Panc1 (cell line): ENCODE measurements at places on chromosomes 1 and 21. TPM values are rescaled to one million over a fixed set of nuclear protein-coding genes. Genes with fewer than 3 reads are reported as not detected.

The PLEKHM2 gene
- total RNA-seq = 54.6 TPM

The MXRA8 gene
- total RNA-seq = 96.0 TPM

The DNAH14 gene
- total RNA-seq = 47.0 TPM

The VAV3 gene
- total RNA-seq = 0.23 TPM

DNA sequence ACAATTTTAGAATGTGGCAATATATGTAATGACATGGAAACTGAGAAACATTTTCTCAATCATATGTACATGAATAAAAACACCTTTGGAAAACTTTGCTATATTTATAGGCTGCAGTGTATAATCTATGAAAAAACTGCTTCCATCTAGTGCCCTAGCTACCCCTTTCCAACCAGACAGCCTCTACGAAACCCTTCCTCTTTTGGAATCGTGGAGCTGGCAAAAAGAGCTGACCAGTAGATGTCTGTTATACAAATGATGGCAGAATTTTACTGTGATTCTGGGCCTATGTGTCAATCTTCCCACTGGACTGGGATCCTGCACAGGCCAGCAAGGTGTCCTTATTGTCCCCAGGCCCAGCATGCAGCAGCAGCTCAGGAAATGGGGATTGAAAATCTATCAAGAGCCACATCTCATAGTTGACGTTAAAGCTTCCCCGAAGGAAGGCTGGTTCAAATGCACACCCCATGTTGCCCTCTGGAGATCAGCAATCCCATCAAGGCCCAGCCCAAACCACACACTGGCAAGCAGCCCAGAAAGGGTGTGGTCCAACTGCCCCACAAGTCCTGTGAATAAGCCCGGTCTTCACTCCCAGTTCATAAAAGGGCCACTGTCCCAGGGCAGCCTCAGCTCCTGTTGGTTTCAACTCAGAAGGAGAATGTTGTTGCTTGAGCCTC is 8.8 kb upstream of the FAM20B start:
- H3K27ac ChIP-seq = no peak overlapping the region
- H3K4me3 ChIP-seq = no peak overlapping the region
- no peaks in the 10 kb centered on the region for H3K36me3 ChIP-seq
- no peak for DNase-seq

- no peaks in the 10 kb centered on the region for H3K27me3 ChIP-seq
- peaks cover 19% of the 10 kb centered on the region for H3K4me1 ChIP-seq
- H3K36me3 ChIP-seq = no peaks in the 10 kb centered on the region
- peak within 1 kb of the TSS; percentile 72 for H3K4me3 ChIP-seq
Measured at GRCh38 chr1:36323636-36324352, at the start of gene EVA1B. Gene EVA1B, minus strand, starts transcription at chr1:36323645. Its CDS starts 608 bp downstream, at chr1:36323037.

GRCh38 chr1:29237129-29237821 is 953 bp downstream of the PTPRU start:
- peaks cover 6% of the 10 kb centered on the region for H3K4me1 ChIP-seq
- H3K36me3 ChIP-seq = no peaks in the 10 kb centered on the region; the same call in 1 of the 2 replicates
- no peak for DNase-seq
- peaks cover 6% of the 10 kb centered on the region for H3K27me3 ChIP-seq
- H3K4me3 ChIP-seq = peak overlapping the region; percentile 54

GRCh38 chr1:44973645-44974044 is 12.8 kb downstream of the EIF2B3 start:
- H3K27me3 ChIP-seq = no peaks in the 10 kb centered on the region
- H3K4me1 ChIP-seq = peaks cover 7% of the 10 kb centered on the region
- H3K27ac ChIP-seq = no peak overlapping the region
- no peak for DNase-seq
- H3K36me3 ChIP-seq = no peaks in the 10 kb centered on the region; the same call in none of the 2 replicates
- H3K4me3 ChIP-seq = no peak overlapping the region

DNA sequence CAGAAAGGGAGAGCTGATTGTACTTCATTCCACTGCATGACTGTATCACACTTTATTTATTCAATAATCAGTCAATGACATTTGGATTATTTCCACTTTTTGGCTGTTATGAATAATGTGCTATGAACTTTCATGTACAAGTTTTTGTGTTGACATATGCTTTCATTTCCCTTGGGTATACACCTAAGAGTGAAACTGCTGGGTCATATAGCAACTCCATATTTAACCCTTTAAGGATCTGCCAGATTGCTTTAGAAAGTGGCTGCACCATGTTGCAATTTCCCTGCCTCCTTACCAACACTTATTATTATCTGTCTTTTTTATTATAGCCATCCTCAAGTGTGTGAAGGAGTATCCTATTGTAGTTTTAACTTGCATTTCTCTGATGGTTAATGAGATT is 108.8 kb upstream of the KCNK1 start:
- H3K36me3 ChIP-seq = no peaks in the 10 kb centered on the region
- H3K4me3 ChIP-seq = no peak overlapping the region
- no peak overlapping the region for H3K27ac ChIP-seq
- H3K27me3 ChIP-seq = no peaks in the 10 kb centered on the region

DNA sequence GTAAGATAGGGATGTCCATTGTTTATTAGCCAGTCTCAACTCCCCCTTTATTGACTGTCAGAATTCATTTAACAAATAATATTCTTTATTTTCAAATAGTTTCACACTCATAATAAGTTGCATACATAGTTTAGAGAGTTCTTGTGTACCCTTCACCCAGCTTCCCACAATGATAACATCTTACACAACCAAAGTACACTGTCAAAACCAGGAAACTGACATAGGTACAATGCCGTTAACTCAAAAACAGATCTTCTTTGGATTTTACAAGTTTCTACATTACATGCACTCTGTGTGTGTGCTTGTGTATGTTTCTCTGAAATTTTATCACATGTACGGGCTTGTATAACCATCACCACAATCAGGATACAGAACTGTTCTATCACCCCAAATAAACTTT is 64.4 kb upstream of the IFNLR1 start:
- no peaks in the 10 kb centered on the region for H3K27me3 ChIP-seq
- no peak overlapping the region for H3K27ac ChIP-seq
- no peaks in the 10 kb centered on the region for H3K4me1 ChIP-seq

GRCh38 chr1:53068314-53069099 is 6.5 kb downstream of the PODN start:
- no peaks in the 10 kb centered on the region for H3K36me3 ChIP-seq
- H3K27ac ChIP-seq = no peak overlapping the region
- no peak for DNase-seq
- H3K4me1 ChIP-seq = no peaks in the 10 kb centered on the region
- H3K27me3 ChIP-seq = no peaks in the 10 kb centered on the region
- H3K4me3 ChIP-seq = no peak overlapping the region

- H3K27me3 ChIP-seq = no peaks in the 10 kb centered on the region
- no peak for DNase-seq
- no peak overlapping the region for H3K4me3 ChIP-seq
- H3K4me1 ChIP-seq = no peaks in the 10 kb centered on the region
Measured at GRCh38 chr1:60055336-60055735, 18.2 kb downstream of the C1orf87 start.

DNA sequence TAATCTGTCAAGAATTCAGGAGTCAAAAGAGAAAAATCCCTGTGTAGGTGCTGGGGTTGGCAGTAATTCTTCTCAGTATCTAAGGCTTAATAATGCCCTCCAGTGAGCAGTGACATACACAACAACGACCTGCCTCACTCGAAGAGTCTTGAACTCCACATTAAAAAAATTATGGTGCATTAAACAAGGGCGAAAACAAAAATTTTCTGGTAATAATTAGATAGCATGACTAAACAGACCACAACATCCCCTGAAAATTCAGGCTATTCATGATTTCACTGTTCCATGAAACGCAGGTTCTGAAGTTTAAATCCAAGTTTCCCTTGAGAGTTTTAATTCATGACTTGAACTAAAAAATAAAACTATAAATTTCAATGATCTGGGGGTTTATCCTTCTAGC is 5.1 kb downstream of the SRSF4 start:
- no peak for DNase-seq
- no peak overlapping the region for H3K4me3 ChIP-seq
- no peaks in the 10 kb centered on the region for H3K27me3 ChIP-seq
- H3K36me3 ChIP-seq = peaks cover 8% of the 10 kb centered on the region
